ENCODE measurements at places on chromosomes 12 and 14.

GRCh38 chr14:36229262-36229661 lies 52.7 kb upstream of the PTCSC3 start:
- no peak for DNase-seq

GRCh38 chr14:23931721-23932289 lies 21.8 kb upstream of the DHRS4 start:
- no peak for DNase-seq

- DNase-seq, result peak; percentile 21
Measured at GRCh38 chr14:22839159-22839779, 2.9 kb downstream of the MMP14 start.

- no peak for DNase-seq
Measured at GRCh38 chr14:29911810-29912209, 15.8 kb downstream of the PRKD1 start.

DNA sequence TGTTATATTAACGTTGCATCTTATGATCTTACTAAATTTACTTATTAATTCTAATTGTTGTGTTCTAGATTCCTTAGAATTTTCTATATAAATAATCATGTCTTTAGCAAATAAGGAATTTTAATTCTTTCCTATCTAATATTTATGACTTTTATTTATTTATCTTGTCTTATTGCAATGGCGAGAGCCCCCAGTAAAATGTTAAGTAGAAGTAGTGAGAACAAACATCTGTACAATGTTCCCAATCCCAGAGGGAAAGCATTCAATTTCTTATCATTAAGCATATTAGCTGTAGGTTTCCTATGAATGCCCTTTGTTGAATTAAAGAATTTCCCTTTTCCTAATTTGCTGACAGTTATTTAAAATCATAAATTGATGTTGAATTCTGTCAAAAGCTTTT lies 203.7 kb upstream of the OTX2 start:
- no peak for DNase-seq

- DNase-seq, result no peak
Measured at GRCh38 chr12:122825773-122826724, 9.2 kb upstream of the HIP1R start.
